ENCODE measurements at places on chromosomes 1 and 21.

DNA sequence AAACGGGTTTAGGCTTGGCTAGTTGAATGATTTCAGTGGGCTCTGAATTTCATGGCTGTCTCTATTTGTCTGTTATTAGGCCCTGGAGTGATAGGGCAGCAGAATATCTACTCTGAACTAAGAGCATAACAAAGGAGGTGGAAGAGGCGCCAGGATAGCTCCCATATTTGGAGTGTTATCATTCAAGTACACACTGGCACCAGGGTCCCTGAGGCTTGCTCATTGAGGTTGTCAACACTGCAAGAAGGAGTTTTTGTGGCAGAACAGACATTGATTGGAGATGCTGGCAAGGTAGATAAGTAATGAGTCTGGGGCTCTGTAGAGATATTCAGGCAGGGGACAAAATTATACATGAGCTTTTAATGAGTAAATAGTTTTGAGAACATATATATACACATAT, 1748.4 kb downstream of the MRPL39 start:
- DNase-seq, result no peak

GRCh38 chr1:113893267-113893666, 5.9 kb upstream of the BCL2L15 start:
- DNase-seq, result no peak

- DNase-seq, result peak; percentile 88
Observed at GRCh38 chr1:172946814-172947507, 103.8 kb downstream of the TNFSF18 start.

- DNase-seq, result no peak
Observed at GRCh38 chr1:155016231-155016831, 13.7 kb downstream of the ZBTB7B start.

DNA sequence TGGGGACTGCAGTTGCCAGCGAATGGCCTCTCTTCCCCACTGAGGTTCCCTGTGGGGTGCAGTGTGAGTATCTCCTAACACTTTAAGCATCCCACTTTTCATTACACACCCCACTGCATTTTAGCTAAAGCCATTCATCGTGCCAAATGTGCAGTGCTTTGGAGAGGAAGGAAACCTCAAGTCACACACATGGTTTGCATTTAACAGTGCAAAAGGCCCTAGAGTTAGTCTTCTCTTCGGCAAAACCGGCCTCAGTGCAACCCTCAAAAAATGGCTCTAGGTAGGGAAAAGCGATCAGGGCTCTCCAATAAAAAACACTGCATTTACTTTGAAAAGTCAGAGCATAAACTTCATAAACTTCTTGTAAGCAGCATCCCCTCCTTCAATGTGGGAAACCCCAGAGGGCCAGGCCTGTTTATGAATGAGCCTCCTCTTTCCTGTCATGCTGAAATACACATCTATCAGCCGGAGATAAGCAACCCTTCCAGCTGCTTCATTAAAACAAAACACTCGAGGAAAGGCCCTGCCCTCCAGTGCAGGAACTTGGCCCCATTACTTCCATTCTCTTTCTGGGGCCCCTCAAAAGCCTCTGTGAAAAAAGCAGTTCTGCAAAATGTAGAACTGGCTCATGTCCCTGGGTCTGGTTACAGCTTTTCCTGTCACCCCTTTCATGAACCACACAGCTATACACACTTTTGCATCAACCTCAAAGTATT, 184.0 kb downstream of the CDC7 start:
- peak; percentile 31 for DNase-seq

DNA sequence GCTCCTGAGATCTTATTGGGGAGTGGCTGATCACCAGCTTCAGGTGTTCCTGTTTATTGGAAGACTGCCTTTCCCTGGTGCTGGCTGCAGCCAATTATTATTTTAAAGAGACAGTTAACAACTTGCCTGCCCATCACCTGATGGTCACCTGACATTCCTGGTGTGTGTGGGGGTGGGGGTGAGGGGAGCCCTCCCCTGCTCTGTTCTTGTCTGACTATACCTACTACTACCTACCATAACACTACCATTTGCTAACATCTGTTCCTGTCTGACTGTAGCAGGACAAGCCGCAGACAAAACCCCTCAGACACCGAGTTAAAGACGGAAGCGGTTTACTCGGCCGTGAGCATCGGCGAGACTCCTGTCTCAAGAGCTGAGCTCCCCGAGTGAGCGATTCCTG, 54.9 kb upstream of the NBPF3 start:
- DNase-seq, result no peak

DNA sequence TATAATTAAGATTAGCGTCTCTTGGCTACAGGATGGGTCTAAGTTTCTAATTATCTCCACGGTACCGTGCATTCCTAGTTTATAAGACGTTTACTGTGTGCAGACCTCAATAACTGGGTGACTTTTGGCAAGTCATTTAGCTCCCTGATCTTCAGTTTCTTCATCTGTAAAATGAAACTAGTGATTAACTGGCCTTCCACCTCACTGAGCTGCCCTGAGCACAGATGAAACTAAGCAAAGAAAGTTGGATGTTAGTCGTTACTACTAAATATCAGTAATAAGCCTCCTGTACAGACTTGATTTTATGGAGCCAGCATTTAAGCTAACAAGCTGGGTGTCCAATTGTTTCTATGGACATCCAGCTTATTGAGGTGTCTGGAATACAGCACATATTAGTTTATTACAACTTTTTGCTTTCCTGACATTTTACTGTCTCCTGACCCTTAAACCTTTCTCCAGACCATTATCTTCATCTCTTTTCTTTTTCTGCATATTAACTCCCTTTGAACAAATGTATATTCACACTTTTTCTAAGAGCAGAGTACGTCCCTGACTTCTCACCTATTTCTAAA, 1.1 kb downstream of the CR2 start:
- no peak for DNase-seq

DNA sequence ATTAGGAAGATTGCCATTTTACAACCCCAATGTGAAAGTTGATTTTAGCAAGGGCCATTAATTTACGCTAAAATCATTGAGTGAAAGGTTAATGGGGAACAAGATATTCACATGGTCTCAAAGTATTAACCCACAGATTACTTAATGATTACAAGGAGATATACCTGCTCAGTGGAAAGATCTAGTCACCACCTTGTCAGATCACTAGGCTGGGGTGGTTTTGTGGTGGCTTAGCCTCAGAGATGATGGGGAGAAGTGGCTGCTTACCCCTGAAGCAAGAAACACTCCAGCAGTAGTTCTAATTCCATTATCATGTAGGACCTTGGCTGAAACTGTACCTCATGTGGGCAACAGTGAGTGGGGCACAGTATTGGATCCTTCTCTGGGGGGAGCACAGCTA, 20.1 kb upstream of the TRIM33 start:
- no peak for DNase-seq

DNA sequence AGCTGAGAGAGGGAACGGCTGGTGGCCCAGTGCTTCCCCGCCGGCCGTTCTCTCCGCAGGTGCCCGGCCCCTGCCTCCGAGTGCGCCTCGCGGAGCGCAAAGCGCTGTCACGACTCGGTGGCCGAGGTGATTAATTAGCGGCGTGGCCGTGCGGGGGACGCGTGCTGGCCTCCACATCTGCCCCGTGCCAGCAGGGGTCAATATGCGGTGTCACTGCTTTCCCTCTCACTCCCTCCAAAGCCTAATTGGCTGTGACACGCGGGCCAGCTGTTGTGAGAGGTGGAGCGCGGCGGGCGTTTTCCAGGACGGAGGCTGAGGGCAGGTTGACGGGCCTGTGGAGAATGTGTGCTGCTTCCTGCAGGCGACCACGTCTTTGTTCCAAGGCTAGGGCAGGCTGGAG, 239.0 kb downstream of the LMX1A start:
- no peak for DNase-seq

DNA sequence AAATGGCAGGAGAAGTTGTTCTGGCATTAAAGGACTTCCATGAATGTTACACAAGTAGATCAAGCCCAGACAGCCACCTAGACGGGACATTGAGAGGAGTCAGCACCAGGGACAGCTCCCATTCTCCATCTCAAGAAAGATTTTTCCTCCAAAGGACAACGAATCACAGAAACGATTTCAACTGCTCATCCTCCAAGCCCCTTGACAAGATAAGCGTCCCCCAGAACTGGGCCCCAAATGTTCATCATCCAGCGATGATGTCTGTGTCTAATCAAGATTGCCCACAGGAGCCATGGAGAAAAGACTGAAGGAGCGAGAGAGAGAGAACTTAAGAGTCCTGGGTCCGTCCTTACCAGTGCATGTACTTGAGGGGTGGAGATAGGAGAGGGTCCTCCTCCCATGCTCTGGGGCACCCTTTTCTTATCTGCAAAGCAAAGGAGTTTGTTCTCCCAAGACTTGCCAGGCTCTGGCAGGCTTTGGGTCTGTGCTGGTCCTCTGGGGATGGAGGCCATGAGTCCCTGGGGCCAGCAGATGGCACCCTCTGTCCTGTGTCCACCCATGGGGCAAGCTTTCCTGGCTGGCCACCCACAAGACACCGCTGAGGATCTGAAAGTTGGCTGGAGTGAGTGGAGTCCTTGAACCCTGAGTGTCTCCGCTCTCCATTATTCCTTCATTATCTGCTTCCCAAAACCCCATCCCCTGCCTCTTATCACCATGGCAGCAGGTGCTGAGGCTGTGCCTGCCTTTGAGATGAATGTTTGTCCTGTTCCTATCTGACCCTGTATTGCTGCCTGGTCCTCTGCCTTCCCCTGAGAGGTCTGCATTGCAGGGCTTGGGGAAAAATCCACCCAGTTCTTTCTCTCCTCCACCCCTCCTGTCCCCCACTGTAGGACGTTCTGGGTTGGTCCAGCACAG, 164.6 kb downstream of the ACTL8 start:
- peak; percentile 62 for DNase-seq

DNA sequence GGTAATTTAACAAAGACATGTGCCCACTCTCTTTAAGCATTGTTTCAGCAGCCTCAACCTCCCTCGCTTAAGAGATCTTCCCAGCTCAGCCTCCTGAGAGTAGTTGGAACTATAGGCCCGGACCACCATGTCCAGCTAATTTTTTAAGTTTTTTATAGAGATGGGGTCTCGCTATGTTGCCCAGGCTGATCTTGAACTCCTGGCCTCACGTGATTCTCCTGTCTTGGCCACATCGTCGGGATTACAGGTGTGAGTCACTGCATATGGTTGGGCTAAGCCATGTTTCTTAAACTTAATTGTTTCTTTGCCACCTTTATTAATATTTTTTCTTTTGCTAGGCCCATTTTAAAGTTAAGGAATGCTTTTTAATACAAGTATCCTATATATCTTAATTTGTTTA, 18.6 kb upstream of the AGPAT3 start:
- no peak for DNase-seq

- no peak for DNase-seq
Observed at GRCh38 chr21:24112020-24112419, 1495.3 kb downstream of the MRPL39 start.

DNA sequence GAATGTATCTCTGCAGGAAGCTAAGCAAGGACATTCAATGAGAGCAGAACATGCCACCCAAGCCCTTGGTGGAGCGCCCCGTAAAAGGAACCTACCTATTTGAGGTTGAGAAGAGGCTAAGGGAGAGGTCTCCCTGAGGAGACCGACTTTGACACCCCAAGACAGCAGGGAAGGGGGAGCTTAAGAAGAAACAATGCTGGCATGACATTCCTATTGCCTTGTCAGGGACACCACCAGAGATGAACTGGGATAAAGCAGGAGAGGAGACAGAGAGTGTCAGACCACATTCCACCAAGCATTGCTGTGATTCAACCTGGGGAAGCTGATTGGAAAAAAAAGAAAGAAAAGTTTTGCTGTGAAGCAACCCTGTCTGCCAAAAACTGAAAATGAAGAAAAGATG, 13.3 kb upstream of the S100A2 start:
- DNase-seq, result peak; percentile 71

DNA sequence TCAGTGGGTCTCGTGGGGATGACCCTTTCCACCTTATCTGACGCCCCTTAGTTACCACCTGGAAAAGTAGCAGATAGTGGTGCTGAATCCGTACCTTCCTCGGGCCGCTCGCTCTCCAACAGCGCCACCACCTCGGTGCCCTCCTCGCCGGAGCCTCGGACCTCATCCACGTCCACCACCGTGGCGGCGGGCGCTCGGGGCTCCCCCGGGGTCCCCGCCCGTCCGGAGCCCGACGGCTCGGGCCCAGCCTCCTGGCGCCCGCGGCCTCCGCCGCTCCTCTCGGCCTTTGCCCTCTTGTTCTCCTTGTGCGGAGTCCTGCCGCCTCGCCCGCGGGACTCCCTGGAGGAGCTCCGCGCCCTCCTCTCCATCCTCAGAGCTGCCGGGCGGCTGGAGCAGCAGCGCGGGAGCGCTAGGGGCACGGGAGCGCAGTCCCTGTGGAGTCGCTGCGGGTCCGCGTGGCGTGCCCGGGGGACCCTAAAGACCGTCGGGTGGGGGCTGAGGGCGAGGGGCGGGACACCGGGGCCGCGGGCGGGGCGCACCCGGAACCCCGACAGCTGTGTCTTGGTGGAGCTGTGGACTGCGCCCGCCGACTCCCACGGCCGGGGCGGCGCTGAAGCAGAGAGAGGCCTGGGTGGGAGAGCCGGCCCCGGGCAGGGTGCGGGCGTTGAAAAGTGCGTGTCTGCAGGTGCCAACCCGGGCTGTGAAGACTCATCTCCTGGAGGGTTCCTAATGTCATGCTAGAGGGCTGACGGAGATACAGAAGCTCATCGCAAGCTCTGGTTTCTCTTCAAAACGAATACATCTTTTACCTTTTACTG, at the start of gene NPHS2:
TSS of gene NPHS2 (minus strand) at position 452 of the 818 bp plus-strand sequence. CDS start at position 368, 84 bp downstream.
- DNase-seq, result no peak

DNA sequence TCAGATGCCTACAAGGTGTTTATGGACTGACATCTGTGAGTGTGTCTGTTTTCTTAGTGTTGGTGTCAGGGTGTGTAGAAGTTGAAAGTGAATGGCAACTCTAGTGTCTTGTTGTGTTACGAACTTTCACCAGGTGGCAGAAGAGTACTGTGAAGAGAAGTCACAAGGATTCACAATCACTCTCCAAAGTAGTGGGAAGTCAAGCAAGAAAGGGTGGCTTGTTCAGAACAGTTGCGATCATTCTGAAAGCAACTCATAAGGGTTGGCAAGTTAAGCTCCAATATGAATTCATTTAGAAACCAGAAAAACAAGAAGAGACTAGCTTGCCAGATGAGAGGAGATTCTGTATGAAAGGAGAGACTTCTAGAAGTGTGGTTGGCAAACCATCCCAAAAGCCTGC, 86.1 kb downstream of the FASLG start:
- DNase-seq, result peak; percentile 85

DNA sequence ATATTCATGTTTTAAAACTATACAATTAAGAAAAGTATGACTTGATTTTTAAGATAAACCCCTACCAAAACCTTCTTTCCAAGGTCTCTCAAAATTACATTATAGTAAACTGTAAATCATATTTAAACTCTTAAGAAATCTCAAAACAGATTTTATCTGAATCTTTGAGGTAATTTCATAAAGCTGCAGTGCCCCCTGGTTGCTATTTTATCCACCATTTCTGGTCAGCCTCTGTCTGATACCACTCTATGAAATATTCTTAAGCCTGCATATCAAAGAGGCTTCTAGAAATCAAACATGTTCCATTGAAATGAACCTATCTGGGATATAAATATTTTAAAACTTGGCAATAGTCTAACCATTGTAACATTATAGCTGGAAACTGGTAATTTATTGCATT, 317.3 kb downstream of the COL11A1 start:
- DNase-seq, result peak; percentile 26
